ENCODE measurements at places on chromosomes 5 and 9. TPM values are rescaled to one million over a fixed set of nuclear protein-coding genes. Genes with fewer than 3 reads are reported as not detected.

Gene FOXD4L4
- not detected for polyA plus RNA-seq

Gene SLC36A3
- not detected for polyA plus RNA-seq

Gene SNCAIP
- polyA plus RNA-seq = 26.1 TPM

Gene SAPCD2
- polyA plus RNA-seq = 7.2 TPM

Gene EDIL3
- polyA plus RNA-seq = 56.9 TPM

Gene PGGT1B
- polyA plus RNA-seq = 38.5 TPM

Gene TAS2R1
- 0.42 TPM for polyA plus RNA-seq

Gene FREM1
- 206 TPM for polyA plus RNA-seq

Gene ZNF474
- 0.88 TPM for polyA plus RNA-seq

Gene OLFM1
- 3.3 TPM for polyA plus RNA-seq

Gene SLC1A1
- polyA plus RNA-seq = 20.7 TPM

Gene FBP1
- 66.0 TPM for polyA plus RNA-seq

Gene KCNV2
- 0.27 TPM for polyA plus RNA-seq

Gene HRH2
- polyA plus RNA-seq = 2.6 TPM

Gene MUSK
- 0.15 TPM for polyA plus RNA-seq

DNA sequence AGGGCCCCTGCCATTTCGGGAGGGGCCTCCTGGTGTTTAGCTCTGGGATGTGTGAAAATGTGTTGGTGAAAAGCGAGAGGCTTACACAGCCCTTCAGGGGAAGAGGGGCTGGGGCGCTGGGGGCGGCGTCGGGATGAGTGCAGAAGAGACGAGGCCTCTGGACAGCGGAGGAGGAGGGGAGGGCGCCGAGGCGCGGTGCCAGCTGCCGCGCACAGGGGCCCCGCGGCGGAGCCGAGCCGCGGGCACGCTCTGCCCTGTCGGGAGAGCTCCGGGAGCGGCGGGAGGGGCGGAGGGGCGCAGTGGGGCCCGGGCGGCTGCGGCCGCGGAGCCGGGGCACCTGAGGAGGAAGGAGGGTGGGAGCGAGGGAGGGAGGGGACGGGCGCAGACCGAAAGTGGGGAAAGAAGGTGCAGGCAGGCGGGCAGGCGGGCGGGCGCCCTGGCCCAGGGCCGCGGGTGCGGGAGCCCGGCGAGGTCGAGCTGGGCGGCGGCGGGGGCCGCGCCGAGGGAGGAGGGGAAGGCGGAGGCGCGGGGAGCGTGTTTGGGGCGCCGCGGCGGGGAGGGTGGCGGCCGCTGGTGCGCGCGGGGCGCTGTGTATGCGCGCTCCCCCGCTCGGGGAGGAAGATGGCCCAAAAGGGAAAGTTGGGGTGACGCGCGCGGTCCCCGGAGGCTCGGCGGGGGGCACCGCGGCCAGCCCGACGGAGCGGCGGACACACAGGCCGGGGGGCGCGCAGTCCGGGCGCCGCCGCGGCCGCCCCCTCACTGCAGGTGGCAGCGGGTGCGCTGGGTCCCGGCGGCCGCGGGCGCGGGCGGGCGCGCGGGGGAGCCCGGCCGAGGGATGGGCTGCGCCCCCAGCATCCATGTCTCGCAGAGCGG, at the start of gene PDE8B:
Gene PDE8B (plus strand): TSS at position 590 of the 873 bp plus-strand sequence. CDS start 246 bp downstream, at position 836.
- no peak for DNase-seq

DNA sequence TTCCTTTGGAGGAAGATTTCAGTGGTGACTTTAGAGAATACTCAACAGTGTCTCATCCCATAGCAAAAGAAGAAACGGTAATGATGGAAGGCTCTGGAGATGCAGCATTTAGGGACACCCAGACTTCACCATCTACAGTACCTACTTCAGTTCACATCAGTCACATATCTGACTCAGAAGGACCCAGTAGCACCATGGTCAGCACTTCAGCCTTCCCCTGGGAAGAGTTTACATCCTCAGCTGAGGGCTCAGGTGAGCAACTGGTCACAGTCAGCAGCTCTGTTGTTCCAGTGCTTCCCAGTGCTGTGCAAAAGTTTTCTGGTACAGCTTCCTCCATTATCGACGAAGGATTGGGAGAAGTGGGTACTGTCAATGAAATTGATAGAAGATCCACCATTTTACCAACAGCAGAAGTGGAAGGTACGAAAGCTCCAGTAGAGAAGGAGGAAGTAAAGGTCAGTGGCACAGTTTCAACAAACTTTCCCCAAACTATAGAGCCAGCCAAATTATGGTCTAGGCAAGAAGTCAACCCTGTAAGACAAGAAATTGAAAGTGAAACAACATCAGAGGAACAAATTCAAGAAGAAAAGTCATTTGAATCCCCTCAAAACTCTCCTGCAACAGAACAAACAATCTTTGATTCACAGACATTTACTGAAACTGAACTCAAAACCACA, 67.4 kb downstream of the VCAN start:
- no peak for DNase-seq

- no peak for DNase-seq
Observed at GRCh38 chr5:142215915-142216681, 107.5 kb downstream of the NDFIP1 start.

GRCh38 chr9:88018101-88018500, 43.8 kb upstream of the CDK20 start:
- DNase-seq = no peak

DNA sequence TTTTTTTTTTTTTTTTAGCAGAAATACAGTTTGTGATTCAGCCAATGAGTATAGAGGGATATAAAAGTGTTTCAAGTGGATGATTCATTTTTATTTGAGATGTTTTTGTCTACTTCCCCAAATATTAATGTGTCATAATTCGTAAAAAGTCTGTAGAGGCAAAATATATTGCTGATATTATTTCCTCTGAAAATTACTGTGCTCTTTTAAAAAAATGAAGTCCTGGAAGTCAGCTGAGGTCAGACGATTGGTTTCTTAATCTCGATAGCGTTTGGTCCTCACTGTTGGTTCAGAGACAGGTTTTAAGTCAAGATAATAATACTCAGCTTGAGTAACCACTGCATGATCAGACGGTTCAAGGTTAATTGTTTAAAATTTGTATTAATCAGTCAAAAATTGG, 19.5 kb downstream of the IL9 start:
- no peak for DNase-seq

DNA sequence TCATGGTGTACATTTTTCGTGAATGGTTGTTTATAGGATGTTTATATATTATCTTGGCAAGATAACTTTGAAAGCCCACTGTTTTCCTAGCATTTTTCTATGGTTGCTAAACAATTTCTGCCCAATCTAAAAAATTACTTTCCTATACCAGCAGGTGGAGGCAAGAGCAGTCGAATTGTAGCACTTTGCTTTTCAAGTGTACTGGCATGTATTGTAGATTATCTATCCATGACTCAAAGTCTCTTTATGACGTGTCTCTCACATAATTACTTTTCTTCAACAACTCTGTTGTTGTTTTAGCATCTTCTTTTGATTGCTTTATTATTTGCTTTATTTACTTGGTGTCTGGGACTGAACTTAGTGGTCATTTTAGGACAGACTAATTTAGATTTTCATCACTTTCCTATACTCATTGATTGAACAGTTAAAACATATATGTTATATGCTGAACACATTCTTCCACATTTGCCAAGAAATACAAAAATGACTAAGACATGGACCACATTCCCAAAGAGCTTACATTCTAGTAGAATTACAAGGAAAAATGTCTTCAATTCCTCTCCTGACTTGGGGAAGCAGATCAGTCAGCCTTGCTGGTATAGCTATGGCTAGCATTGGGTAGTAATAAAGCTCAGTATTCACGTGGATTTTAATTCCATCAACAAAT, 20.7 kb downstream of the NLN start:
- peak; percentile 13 for DNase-seq

DNA sequence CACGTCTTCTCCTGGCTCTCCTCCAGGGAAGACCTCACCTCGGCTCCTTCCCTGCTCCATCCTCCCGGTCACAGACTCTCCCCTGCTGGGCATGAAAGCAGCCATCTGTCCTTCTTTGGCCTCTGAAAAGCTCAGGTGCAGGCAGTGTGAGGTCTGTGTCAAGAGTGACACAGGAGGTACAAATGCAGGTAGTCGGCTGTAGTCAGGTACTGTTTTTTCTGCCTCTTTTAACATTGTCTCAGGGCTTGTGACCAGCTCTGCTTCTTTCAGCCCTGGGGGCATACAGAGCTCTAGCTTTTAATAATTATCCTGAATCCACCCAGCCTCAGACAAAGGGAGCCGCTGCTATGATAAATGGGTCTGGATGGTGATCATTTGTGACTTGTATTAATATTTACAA, 46.4 kb downstream of the C5orf15 start:
- DNase-seq = no peak

- DNase-seq = peak; percentile 91
Observed at GRCh38 chr5:179060116-179061008, at the start of gene ZNF354C. Gene ZNF354C, plus strand, starts transcription at chr5:179060373. Its CDS starts 1,696 bp downstream, at chr5:179062069.

- DNase-seq = no peak
Observed at GRCh38 chr9:76646249-76646648, 118.0 kb upstream of the PCA3 start.

- no peak for DNase-seq
Observed at GRCh38 chr9:128732576-128732975, 8.6 kb upstream of the ZDHHC12 start.

DNA sequence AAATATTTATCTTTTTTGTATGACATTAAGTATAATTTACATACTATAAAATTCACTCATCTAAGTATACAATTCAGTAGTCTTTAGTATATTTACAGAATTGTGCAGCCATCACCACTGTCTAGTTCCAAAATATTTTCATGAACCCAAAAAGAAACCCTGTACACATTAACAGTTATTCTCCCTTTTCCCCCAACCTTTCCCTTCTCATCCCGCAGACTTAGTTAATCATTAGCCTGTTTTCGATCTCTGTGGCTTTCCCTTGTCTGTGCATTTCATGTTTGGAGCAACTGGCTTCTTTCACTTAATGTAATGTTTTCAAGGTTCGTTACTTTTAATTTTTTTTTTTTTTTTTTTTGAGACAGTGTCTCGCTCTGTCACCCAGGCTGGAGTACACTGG, 37.5 kb downstream of the MTREX start:
- DNase-seq = no peak

GRCh38 chr5:74233571-74233970, 407.0 kb downstream of the ENC1 start:
- DNase-seq = no peak

- DNase-seq = no peak
Observed at GRCh38 chr9:34227445-34227844, 48.6 kb downstream of the UBAP1 start.

DNA sequence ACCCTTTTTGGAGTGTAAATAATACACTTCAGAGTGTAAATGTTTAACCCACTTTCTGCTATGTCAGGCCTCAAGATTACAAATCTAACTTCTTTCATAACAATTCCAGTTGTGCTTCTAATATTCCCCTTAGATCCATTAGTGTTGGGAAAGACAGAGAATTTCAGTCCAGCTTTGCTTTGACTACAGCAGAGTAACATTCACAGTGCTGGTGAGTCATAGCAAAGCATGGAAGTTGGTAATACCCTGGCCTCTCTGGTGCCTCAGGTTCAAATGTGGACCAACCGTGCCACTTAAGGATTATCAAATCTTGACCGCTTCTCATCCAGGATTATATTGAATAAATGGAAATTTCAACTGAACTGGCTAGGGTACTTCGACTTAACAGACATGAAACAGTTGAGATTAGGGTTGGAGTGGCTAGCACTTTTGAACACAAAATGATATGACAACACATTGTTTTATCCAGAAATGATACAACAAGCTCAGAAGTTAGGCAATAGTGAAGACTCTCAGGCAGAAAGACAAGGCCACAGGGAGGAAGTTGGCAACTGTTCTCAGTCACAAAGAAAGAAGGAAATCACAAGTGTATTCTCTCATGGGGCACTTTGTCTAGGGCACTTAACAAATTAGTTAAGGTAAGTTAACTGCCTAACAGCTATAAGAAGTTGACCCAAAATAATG, 24.4 kb upstream of the RASA1 start:
- no peak for DNase-seq

- DNase-seq = no peak
Observed at GRCh38 chr9:91939978-91940377, 10.1 kb downstream of the ROR2 start.

DNA sequence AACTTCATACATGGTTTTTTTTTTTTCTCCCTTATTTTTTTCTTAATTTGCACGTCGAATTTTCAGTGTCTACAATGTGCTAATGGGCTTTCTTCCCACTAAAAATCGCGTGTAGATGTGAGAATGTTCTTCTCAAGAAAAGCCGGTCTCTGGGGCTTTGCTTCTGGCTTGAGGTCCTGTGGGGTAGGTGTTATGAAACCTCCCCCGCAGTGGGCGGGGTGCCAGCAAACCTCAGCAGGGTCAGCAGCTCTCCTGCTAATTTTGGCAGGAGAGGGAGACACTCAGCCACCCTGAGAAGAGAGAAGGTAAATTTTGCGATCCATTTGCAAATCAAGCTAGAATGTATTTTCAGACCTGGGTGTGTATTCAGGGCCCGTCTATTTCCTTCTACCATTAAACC, 59.9 kb downstream of the NPR3 start:
- no peak for DNase-seq

- no peak for DNase-seq
Observed at GRCh38 chr9:14281876-14282275, 32.1 kb downstream of the NFIB start.

- no peak for DNase-seq
Observed at GRCh38 chr5:72134226-72134899, 27.1 kb downstream of the MAP1B start.

GRCh38 chr5:135195270-135195608, 161.2 kb upstream of the PITX1 start:
- DNase-seq = no peak

- no peak for DNase-seq
Observed at GRCh38 chr9:98226516-98226915, 28.9 kb downstream of the TBC1D2 start.

GRCh38 chr9:136110082-136111061, 8.3 kb downstream of the TMEM250 start:
- DNase-seq = no peak

Measured in left kidney (tissue), 8 donors.